ENCODE measurements at places on chromosomes 3 and 15. TPM values are rescaled to one million over a fixed set of nuclear protein-coding genes. Genes with fewer than 3 reads are reported as not detected.

GRCh38 chr15:51735228-51736010 is 2.0 kb downstream of the LYSMD2 start:
- no peak for DNase-seq

The GSK3B gene
- 52.4 TPM for total RNA-seq

DNA sequence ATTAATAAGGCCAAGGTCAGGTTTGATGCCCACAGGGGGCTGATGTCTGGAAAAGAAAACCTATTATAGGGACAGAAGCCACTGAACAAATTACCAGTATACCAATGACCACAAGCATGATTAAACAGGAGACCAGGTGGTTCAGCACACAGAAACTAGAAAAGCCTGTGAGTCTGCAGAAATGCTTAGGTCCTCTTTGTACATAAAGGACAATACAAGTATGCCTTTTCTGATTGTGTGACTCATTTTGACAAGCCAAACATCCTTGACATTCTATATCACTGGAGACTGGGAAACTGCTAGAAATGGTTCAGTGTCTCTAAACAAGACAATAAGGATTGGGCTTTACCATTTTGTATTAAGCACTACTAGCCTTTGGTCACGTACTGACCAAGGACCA is 113.2 kb upstream of the MYO5C start:
- no peak for DNase-seq

- DNase-seq = no peak
Observed at GRCh38 chr3:83092521-83093221, 1331.2 kb upstream of the GBE1 start.

The RPUSD2 gene
- total RNA-seq = 14.0 TPM

- no peak for DNase-seq
Observed at GRCh38 chr15:101054991-101055390, 135.8 kb downstream of the LRRK1 start.

GRCh38 chr3:181712553-181713279 is 991 bp downstream of the SOX2 start:
- DNase-seq = no peak

The IL12A gene
- total RNA-seq = 3.6 TPM

The MYO1E gene
- total RNA-seq = 126 TPM

GRCh38 chr3:26368312-26368711 is 254.3 kb upstream of the LRRC3B start:
- no peak for DNase-seq

GRCh38 chr3:188868803-188869202 is 303.0 kb upstream of the TPRG1 start:
- DNase-seq = no peak

The CELF6 gene
- not detected for total RNA-seq

GRCh38 chr15:78415284-78415683 is 22.7 kb upstream of the IREB2 start:
- peak; percentile 41 for DNase-seq

GRCh38 chr3:9501226-9501625 is 52.4 kb downstream of the LHFPL4 start:
- no peak for DNase-seq

DNA sequence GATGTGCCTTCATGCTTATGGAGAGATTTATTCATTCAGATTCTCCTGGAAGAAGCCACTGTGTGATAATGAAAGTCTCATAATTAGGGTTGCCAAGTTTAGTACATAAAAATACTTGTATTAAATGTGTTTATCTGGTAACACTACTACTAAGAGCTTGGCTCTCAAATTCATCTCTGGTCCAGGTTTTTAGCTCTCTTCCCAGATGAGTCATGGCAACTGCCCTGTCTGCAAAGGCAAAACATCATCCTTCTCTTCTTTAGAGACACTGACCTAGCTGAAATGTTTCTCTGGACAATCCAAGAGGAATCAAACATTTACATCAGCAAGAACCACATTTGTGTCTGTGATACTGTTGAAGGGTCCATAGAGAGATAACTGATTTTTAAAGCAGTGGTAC is 269.6 kb downstream of the ROBO2 start:
- no peak for DNase-seq

DNA sequence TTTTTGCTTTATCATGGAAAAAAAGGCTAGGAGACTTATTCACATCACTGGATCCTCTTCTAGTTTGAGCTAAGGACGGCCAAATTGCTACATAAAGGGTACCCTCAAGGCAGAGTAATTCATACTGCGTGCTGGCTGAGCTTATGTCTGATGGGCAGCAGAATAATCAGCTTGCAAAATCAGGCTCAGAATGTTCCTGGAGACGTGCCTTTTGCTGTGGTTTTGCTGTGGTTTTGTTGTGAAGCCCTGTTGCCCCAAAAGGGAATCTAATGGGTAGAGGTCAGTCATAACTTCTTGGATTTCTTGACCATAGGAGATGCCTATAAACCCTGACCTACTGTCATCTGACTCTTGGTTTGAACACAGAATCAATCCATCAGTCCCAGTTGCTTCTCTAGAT is 189.9 kb downstream of the SOX2 start:
- DNase-seq = no peak

GRCh38 chr3:78421247-78421966 is 1346.4 kb downstream of the ROBO1 start:
- DNase-seq = no peak

The GP5 gene
- not detected for total RNA-seq

- no peak for DNase-seq
Observed at GRCh38 chr15:98799461-98800390, 151.4 kb downstream of the IGF1R start.

The RARB gene
- 1.9 TPM for total RNA-seq

GRCh38 chr15:67019884-67020520 is 45.4 kb upstream of the SMAD3 start:
- no peak for DNase-seq

The FBXO40 gene
- total RNA-seq = not detected

DNA sequence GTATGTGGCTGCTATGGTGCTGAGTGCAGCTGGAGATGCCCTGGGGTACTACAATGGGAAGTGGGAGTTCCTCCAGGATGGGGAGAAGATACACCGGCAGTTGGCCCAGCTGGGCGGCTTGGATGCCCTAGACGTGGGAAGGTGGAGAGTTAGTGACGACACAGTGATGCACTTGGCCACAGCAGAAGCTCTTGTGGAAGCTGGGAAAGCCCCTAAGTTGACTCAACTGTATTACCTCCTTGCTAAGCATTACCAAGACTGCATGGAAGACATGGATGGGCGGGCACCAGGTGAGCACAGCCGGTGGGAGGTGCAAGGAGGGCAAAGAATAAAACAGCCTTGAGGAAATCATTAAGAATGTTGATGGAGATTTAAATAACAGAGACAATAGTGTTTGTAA is 2.9 kb downstream of the ADPRH start:
- no peak for DNase-seq

GRCh38 chr3:182837855-182838454 is 44.7 kb downstream of the ATP11B start:
- peak; percentile 24 for DNase-seq

The CLDN16 gene
- 0.40 TPM for total RNA-seq

GRCh38 chr3:29827756-29828155 is 546.9 kb downstream of the RBMS3 start:
- peak; percentile 8 for DNase-seq

DNA sequence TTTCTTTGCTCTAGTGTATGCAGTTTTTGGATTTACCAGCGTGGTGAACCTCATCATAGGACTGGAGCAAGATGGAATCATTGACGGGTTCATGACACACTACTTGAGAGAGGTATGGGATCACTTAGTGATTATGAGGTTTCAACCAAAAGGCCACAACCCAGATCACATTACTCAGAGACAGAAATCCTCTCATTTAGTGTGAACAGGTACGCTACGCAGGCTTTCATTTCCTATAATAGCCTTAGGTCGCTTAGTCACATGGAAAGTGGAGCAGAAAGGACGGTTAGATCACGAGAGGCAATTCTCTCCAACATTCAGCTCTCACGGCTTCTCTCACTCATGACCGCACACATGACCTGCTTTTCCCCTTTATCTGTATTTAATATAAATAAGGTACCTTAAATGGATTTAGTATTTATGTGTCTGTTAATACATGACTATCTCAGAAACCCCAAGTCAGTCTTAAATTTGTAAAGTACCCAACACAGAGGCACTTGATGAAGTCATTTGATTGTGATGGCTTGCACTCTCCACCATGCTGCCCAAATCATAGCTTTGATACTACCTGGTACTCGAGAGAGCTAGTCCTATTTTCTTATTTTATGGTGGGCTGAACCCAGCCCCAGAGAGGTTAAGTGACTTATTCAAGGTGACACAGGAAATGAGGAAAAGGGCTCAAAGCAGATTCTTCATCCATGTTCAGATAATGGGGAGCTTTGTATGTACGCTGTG is 8.6 kb downstream of the TM6SF1 start:
- DNase-seq = no peak

The DAZL gene
- total RNA-seq = not detected

The MPI gene
- total RNA-seq = 41.2 TPM

DNA sequence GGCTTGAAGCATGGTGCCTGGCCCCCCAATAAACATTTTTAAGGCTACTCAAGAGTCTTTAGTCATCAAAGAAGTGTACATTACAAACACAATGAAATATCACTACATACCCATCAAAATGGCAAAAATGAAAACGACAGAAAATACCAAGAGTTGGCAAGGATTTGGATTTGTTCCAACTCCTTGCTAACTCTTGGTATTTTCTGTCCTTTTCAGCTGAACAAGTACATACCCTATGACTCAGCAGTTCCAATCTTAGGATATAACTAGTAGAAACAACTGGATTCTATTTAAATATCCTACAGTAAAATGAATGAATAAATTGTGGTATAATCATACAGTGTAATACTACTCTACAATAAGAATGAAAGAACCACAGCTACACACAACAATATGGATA is 25.1 kb upstream of the GABPB1 start:
- peak; percentile 25 for DNase-seq

- DNase-seq = no peak
Observed at GRCh38 chr3:102664126-102664525, 229.3 kb downstream of the ZPLD1 start.

The TEX55 gene
- not detected for total RNA-seq

DNA sequence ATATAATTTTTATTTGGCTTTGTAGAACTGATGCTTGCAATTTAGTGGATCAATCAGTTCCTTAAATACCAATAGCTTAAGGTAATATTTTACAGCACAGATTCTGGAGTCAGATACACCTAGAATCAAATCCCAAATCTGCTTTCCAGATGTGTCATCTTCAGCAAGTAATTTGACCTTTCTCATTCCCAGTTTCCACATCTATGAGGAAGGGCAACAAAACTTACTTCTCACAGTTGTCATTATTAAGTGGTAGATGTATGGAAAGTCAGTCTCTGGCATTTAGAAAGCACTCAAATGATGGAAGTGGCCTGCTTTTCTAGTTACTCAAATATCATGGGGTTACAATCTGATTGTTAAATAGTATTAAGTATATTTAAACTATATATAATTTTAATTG is 767.0 kb downstream of the CADM2 start:
- no peak for DNase-seq

DNA sequence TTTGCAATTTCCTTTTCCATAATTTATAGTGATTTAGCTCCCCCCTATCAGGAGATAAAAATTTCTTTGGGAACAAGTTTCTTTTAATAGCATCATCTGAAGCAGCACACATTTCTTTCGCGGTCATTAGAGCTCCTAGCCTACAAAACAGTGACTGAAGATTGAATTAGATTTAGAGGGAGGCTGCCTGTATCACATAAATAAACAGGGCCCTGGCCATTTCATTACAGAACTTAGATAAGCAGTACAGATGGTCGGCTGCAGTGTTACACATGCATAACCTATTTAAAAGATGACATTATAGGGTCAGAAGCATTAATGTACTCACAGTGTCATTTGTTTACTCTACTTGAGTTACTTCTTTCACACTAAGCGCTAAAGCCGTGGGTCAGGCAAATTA is 81.4 kb upstream of the SLC25A26 start:
- DNase-seq = no peak

The TMEM108 gene
- total RNA-seq = not detected

- DNase-seq = no peak
Observed at GRCh38 chr3:100096866-100097265, 17.4 kb downstream of the FILIP1L start.

The AZI2 gene
- 70.8 TPM for total RNA-seq

DNA sequence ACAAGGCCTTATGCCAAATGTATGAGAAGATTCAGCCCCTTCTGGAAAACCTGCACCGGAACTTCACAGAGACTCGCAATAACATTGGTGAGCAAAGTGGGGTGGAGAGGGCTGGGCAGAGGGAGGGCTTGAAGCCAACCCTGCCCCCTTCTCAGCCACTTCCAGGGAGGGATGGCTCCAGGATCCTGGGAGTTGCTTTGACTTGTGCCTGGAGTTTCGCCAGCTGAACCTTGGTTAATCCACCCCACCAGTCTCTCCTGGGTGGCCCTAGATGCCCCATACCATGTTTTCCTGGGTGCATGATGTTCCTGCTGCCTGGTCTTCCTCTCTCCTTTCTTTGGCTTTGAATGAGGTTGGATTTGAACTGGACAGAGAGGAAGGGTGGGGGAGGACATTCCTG is 10.8 kb downstream of the TBC1D21 start:
- DNase-seq = no peak

- DNase-seq = no peak
Observed at GRCh38 chr15:90059208-90059985, 42.9 kb downstream of the IDH2 start.

The CMC1 gene
- 22.0 TPM for total RNA-seq

- DNase-seq = no peak
Observed at GRCh38 chr3:49454458-49454857, 15.6 kb upstream of the DAG1 start.

The PLA2G4E gene
- total RNA-seq = not detected

The SH2D7 gene
- not detected for total RNA-seq

Data from HFFc6 (cell line).